ENCODE measurements at places on chromosomes 5 and 9. TPM values are rescaled to one million over a fixed set of nuclear protein-coding genes. Genes with fewer than 3 reads are reported as not detected.

GRCh38 chr9:223152-223551 is 8.5 kb downstream of the DOCK8 start:
- peaks cover 11% of the 10 kb centered on the region for H3K4me1 ChIP-seq
- no peak overlapping the region for H3K4me3 ChIP-seq
- no peaks in the 10 kb centered on the region for H3K27me3 ChIP-seq
- H3K27ac ChIP-seq, result no peak overlapping the region
- no peaks in the 10 kb centered on the region for H3K36me3 ChIP-seq

- no peaks in the 10 kb centered on the region for H3K27me3 ChIP-seq
- no peaks in the 10 kb centered on the region for H3K4me1 ChIP-seq
- H3K36me3 ChIP-seq, result no peaks in the 10 kb centered on the region
Measured at GRCh38 chr5:68891718-68892117, 202.1 kb upstream of the SLC30A5 start.

DNA sequence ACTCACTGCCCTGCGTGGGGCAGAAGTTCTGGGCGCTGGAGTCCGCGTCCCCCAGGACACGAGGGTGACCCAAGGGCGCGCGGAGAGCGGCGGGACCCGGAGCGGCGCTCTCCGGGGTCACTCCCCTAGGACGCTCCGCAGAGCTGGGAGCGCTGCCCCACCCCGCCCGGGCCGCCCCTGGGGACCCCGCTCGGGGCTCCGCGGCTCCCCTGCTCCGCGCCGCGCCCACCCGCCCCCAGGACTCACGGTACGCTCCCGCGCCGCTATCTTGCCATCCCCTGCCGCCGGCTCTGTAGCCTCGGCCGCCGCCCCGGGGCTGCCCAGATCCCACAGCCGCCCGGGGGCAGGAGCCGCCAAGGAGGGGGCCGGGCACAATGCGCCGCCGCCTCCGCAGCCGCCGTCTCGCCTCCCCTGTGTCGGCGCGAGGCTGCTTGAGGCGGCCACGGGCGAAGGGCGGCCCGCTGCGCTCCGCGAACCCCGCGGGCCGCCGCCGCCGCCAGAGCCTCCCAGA is 303 bp downstream of the LIFR start:
- no peaks in the 10 kb centered on the region for H3K36me3 ChIP-seq
- H3K4me3 ChIP-seq, result peak overlapping the region; percentile 60
- DNase-seq, result no peak
- H3K27me3 ChIP-seq, result peaks cover 17% of the 10 kb centered on the region
- no peak overlapping the region for H3K27ac ChIP-seq

DNA sequence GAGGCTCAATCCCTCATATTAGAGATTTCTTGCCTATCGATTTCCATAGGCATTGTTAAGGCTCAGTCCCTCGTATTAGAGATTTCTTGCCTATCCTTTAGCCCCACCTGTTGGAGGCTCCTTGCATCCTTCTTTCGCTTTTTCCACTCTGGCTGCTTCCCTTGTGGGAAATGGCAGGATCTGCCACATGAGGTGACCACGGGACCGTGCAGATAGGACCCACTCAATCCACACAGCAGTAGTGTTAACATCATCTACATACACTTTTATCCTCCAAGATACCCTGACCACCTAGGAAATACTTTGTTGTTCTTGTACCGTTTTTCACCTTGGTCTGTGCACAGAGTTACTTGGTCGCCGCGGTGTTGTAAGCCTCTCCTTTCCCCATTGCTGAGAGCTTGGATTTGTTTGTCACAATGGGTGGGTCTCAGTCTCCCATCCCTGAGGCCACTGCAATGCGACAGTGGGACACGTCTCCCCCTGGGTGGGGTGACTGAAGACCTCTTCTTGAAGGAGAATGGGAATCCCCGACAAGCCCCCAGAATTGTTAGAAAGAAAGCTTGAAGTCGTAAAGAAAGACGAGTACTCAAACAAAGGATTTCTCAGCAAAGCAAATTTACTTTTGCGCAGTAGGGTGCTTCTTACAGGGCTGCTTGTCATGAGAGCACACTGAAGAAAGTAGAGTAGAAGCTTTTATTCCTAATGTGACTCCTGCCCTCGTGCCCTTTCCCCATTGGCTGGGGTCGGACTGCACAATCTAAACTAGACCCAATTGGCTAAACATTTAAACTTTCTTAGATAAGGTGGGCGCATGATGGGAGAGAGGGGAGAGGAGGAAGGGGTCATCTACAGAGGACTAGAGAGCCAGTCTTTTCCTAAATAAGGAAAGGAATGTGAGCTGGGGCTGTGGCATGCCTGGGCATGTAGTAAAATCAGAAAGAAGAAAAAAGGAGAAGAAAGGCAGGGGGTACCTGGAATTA is 19.8 kb downstream of the IFT74 start:
- no peaks in the 10 kb centered on the region for H3K4me1 ChIP-seq
- DNase-seq, result peak; percentile 13
- no peaks in the 10 kb centered on the region for H3K27me3 ChIP-seq
- H3K27ac ChIP-seq, result no peak overlapping the region
- no peak overlapping the region for H3K4me3 ChIP-seq

DNA sequence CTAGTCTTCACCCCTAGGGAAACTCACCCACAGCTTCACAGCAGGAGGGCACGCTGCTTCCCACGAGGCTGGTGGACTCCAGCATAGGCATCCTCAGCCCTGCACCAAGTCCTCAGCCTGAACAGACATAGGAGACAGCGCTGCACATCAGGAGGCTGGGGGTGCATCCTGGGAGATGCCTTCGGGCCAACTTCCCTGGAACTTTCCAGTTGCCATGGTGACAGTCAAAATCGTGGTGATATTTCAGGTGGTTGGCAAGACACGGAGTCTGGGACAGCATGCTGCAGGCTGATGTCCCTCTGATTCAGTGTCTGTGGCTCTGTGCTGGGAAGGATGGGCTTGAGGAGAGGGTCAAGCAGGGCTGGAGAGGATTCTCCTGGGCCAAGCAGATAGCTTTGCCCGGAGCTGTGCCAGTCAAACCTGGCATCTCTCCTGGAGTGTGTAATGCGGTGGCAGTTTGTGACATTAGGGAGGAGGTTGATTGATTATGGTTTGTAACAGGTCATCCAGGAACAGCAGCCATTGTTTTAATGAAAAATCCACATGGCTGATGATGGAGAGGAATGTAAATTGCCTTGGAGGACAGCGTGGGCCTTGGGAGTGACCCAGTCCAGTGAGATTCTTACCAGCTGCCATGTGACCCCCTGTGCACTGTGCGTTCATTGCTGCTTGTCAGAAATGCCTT is 35.6 kb upstream of the SEMA4D start:
- H3K27me3 ChIP-seq, result no peaks in the 10 kb centered on the region
- H3K4me3 ChIP-seq, result no peak overlapping the region
- no peak for DNase-seq
- no peaks in the 10 kb centered on the region for H3K36me3 ChIP-seq

GRCh38 chr9:76116913-76117312 is 226.4 kb downstream of the PCSK5 start:
- peaks cover 18% of the 10 kb centered on the region for H3K36me3 ChIP-seq
- H3K4me3 ChIP-seq, result no peak overlapping the region
- no peak overlapping the region for H3K27ac ChIP-seq
- DNase-seq, result no peak
- H3K4me1 ChIP-seq, result no peaks in the 10 kb centered on the region

DNA sequence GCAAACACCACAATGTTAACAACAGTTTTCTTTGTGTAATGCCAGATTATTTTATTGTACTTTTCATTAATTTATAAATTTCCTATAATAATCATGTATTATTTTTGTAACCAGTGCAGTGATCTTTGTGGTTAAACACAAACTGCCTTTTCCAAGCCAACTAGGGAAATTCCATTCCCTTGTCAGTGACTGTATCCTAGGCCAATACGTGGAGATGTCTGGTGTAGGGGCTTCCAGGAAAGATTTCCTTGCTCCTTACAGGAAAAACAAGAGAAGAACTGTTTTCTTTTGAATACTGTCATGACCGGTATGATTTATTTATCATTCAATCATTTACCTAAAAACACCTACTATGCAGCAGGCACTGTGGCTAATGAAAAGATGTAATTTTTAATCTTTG is 31.4 kb downstream of the FANCC start:
- H3K36me3 ChIP-seq, result no peaks in the 10 kb centered on the region
- H3K27ac ChIP-seq, result no peak overlapping the region
- DNase-seq, result no peak
- H3K4me1 ChIP-seq, result peaks cover 14% of the 10 kb centered on the region
- no peak overlapping the region for H3K4me3 ChIP-seq

GRCh38 chr5:114152656-114153360 is 209.1 kb upstream of the KCNN2 start:
- no peaks in the 10 kb centered on the region for H3K4me1 ChIP-seq
- H3K27me3 ChIP-seq, result no peaks in the 10 kb centered on the region
- DNase-seq, result no peak
- no peak overlapping the region for H3K4me3 ChIP-seq
- no peaks in the 10 kb centered on the region for H3K36me3 ChIP-seq
- H3K27ac ChIP-seq, result no peak overlapping the region

GRCh38 chr5:18037718-18038117 is 403.5 kb downstream of the TAF11L14 start:
- H3K27me3 ChIP-seq, result no peaks in the 10 kb centered on the region
- no peaks in the 10 kb centered on the region for H3K36me3 ChIP-seq
- H3K27ac ChIP-seq, result no peak overlapping the region
- H3K4me3 ChIP-seq, result no peak overlapping the region
- no peak for DNase-seq

DNA sequence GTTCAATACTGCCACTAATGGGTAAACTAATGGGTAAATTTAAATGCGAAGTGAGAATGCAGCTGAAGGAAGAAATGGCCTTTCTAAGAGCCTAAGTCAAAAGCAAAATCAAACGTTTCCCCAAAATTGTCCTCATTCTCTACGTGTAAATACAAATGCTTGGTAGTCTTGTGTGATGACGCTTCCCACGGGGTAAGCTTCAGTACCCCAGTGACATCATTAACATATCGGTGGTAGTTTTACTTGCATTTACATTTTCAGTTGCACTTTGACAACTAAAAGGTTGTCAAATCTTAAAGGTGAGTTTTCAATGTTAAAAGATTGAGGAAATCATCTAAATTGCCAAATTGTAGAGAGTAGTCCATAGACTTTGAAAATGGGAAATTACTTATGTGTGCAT is 550.7 kb upstream of the CCNG1 start:
- no peaks in the 10 kb centered on the region for H3K4me1 ChIP-seq
- H3K27me3 ChIP-seq, result no peaks in the 10 kb centered on the region
- no peaks in the 10 kb centered on the region for H3K36me3 ChIP-seq
- no peak for DNase-seq

GRCh38 chr5:136195971-136196820 is 3.2 kb upstream of the SMIM32 start:
- H3K27ac ChIP-seq, result peak overlapping the region; percentile 58
- H3K36me3 ChIP-seq, result no peaks in the 10 kb centered on the region
- no peak for DNase-seq
- H3K4me1 ChIP-seq, result peaks cover 25% of the 10 kb centered on the region
- H3K27me3 ChIP-seq, result peaks cover 15% of the 10 kb centered on the region

GRCh38 chr5:135106610-135107471 is 72.8 kb upstream of the PITX1 start:
- H3K27ac ChIP-seq, result no peak overlapping the region
- no peaks in the 10 kb centered on the region for H3K27me3 ChIP-seq
- no peak overlapping the region for H3K4me3 ChIP-seq

DNA sequence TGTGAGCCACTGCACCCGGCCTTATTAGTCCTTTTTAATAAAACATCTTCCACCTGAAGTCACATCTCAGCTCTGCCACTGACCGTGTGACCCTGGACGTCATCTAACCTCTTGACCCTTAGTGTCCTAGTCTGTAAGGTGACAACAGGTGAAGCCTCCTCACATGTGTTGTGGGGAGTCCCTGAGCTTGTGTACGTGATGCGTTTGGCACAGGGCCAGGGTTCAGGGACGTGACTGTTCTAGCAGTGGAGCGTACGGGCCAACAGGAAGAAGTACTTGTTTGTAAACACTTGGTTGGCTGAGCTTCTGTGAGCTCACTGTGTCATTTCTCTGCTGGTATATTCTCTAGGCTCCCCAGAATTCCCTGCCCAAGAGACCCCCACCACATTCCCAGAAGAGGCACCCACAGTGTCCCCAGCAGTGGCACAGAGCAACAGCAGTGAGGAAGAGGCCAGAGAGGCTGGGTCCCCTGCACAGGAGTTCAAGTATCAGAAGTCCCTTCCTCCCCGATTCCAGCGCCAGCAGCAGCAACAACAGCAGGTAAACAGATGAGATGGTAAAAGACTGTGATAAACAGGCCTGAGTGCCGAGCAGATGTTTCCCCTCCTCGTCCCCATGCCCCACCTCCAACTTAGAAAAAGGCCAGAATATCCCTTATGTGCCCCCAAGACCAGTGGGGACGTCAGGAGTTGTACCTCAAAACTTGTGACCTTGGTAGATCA is 35.3 kb upstream of the POMT1 start:
- H3K27me3 ChIP-seq, result no peaks in the 10 kb centered on the region
- peaks cover 85% of the 10 kb centered on the region for H3K36me3 ChIP-seq
- H3K27ac ChIP-seq, result no peak overlapping the region
- H3K4me3 ChIP-seq, result no peak overlapping the region

- no peak overlapping the region for H3K27ac ChIP-seq
- H3K4me1 ChIP-seq, result peaks cover 6% of the 10 kb centered on the region
- H3K36me3 ChIP-seq, result no peaks in the 10 kb centered on the region
- H3K4me3 ChIP-seq, result no peak overlapping the region
Measured at GRCh38 chr5:174718880-174719610, 5.3 kb upstream of the MSX2 start.

DNA sequence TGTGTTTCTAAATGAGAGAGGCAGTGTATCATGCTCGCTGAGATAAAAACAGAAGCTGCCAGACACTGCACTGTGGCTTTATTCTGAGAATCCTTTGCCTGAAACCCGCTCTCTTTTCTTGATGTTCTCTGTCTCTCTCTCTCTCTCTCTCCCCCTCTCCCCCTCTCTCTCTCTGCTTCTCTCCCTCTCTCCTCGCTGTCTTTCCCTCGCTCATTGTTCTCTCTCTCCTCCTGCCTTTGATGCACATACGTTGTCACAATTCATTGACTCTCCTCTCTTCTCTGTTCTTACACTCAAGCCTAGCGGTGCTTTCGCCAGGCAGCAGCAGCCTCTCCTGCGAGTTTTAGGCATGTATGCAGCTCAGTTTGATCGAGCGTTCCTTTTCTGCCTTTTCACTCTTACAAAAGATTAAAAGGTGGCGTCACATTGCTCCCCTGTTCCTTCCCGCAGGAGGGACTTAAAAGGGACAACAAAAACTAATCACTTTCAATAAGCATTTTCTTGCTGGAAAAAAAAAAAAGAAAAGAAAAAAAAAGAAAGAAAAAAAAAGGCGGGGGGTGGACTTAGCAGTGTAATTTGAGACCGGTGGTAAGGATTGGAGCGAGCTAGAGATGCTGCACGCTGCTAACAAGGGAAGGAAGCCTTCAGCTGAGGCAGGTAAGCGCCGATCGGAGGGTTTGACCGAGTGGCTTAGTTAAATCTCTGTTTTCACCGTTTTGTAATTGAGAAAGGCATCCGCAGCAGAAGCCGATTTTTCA is 717.9 kb upstream of the WWC1 start:
- H3K36me3 ChIP-seq, result no peaks in the 10 kb centered on the region
- H3K4me3 ChIP-seq, result peak overlapping the region; percentile 16
- H3K27me3 ChIP-seq, result peaks cover 29% of the 10 kb centered on the region
- no peak for DNase-seq

GRCh38 chr9:36835271-36835996 is 198.6 kb downstream of the PAX5 start:
- DNase-seq, result no peak
- peaks cover 5% of the 10 kb centered on the region for H3K27me3 ChIP-seq

Gene PNPLA7
- polyA plus RNA-seq, result 7.2 TPM

Gene COQ4
- polyA plus RNA-seq, result 88.1 TPM

Gene UNC5A
- polyA plus RNA-seq, result 1.0 TPM

Gene ENTPD2
- 9.9 TPM for polyA plus RNA-seq

Gene CD274
- 1.6 TPM for polyA plus RNA-seq

Gene TLR4
- polyA plus RNA-seq, result 6.2 TPM

Gene AK1
- polyA plus RNA-seq, result 20.6 TPM

Gene DOCK2
- 6.2 TPM for polyA plus RNA-seq

Gene WHRN
- 10.2 TPM for polyA plus RNA-seq

Gene FCN1
- 0.55 TPM for polyA plus RNA-seq

Gene UBTD2
- polyA plus RNA-seq, result 43.6 TPM
